ENCODE measurements at places on chromosomes 1 and 21.

DNA sequence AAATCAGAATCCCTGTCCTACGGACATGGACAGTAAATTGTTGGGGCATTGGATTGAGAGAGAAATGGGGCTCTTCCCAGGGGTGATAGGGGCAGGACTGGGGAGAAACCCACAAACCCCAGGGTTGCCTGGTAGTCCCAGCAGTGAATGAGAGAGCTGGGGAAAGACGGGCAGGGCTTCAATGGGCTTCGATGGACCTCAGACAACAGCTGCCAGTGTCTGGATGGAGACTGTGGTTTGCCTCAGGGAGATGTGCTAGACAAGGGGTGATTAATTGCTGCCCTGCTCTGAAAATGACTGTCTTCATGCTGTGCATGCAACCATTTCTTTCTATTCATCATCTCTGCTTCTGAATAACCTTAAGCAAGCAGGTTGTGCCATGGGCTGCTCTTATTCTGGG lies 7.4 kb downstream of the GPR25 start:
- no peak for DNase-seq

- peak; percentile 47 for DNase-seq
Measured at GRCh38 chr1:229758101-229759036, 132.3 kb downstream of the URB2 start.

DNA sequence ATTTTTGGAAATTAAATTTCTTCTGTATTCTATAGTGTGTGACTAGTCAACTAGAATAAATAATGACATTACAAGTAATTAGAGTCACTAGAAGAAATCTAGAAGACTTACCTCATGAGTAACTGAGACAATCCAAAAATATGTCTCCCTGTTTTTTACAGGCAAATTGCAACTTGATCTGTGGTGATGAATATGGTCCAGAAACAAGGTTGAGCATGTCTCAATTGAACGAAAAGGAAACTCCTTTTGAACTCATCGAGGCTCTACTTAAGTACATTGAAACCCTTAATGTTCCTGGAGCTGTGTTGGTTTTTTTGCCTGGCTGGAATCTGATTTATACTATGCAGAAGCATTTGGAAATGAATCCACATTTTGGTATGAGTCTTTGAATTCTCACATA lies 36.7 kb downstream of the DHX9 start:
- DNase-seq = no peak

- DNase-seq = no peak
Measured at GRCh38 chr1:155127105-155127966, at the start of gene EFNA1. Gene EFNA1, plus strand, starts transcription at chr1:155127876. Its CDS starts 102 bp downstream, at chr1:155127978.

DNA sequence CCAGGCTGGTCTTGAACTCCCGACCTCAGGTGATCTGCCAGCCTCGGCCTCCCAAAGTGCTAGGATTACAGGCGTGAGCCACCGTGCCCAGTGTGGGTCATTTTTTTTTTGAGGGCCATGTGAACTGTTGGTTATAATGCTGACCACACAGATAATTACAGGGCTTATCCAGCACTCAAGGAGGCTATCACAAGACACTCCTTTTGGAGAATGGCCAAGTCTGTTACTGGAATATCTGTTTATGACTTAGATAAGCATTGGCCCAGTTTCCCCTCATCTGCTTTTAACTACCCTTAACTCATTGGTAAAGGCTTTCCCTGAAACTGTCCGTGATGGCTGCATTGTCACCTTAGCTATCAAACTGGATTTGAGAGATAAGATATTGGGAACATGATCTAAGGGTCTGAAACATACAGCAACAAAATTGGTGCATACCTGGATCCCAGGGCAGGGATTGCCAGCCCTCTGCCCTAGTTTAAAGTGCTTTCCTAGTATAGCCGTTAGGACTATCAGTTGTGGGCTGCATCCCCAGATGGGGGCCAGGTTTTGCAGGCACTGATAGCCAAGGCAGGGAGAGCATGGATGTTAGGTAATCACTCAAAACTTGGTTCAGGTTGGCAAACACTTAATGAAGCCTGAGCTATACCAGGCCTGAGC lies 15.6 kb downstream of the SZT2 start:
- no peak for DNase-seq

GRCh38 chr1:171740987-171741871 lies 636 bp downstream of the VAMP4 start:
- DNase-seq = no peak
